SJSA1 (cell line): ENCODE measurements at places on chromosomes 2 and 18. TPM values are rescaled to one million over a fixed set of nuclear protein-coding genes. Genes with fewer than 3 reads are reported as not detected.

DNA sequence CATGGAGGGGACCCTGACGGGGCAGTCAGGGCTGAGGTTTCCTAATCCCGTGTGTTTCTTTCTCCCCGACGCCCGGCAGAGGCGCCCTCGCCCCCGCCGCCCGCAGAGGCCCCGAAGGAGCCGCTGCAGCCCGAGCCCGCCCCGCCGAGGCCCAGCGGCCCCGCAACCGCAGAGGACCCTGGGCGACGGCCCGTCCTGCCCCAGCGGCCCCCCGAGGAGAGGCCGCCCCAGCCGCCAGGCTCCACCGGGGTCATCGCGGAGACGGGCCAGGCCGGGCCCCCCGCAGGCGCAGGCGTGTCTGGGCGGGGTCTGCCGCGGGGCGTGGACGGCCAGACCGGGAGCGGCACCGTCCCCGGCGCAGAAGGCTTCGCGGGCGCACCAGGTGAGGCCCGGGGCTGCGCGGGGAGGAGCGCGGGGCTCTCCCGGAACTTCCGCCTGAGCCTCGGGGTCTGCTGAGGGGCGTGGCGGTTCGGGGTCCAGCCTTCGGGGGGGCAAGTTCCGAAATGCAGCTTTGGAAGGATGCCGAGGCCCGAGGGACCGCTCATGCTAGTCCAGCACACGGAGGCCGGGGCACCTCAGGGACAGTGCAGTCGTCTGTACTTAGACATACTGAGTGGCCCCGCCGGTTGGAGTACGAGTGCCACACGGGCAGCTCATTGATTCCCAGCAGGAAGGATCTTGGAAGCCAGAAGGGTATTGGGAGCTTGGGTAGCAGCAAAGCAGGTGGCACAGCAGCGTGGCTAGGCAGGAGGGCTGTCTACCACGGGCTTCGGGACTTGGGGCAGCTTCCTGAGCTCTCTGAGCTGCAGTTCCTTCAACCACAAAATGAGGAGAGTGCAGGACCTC lies 60.1 kb downstream of the EMILIN2 start:
- no peak for DNase-seq
- H3K36me3 ChIP-seq: peaks cover 54% of the 10 kb centered on the region
- H3K4me3 ChIP-seq: peak overlapping the region; percentile 78

Gene RIF1
- 48.1 and 52.4 TPM in 2 replicates for total RNA-seq

DNA sequence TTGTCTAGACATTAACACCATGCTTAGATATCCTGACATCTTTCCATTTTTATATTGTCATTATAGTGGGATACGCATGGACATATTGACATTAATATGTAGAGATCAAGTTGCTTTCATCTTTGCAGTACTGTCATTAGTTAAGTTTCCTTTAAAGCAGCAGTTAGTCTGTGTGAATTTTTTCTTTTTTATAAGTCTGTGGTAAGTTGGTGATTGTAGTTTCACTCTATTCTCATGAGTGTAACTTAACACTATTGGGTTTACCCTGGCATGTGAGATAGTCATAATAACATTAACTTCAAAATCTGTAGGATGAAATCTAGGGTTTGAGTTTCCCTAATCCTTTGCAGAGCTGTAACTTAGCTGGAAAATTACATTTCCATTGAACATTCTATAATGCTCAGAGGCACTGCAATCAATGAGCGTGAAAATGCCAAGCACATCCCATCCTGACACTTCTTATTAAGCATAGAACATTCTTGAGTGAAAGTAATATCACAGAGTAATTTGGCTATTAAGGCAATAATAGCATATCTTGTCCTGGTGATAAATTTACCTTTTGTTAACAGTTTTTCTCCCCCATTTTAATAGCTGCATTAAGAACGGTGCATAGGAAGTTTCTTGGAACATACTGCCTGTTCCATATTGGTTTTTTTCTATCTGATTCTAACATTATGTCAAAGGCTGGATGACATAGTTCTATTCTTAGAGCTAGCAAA lies 47.5 kb upstream of the DARS1 start:
- H3K27ac ChIP-seq: no peak overlapping the region
- no peaks in the 10 kb centered on the region for H3K4me1 ChIP-seq
- DNase-seq: no peak
- no peak overlapping the region for H3K4me3 ChIP-seq
- no peaks in the 10 kb centered on the region; the same call in 1 of the 2 replicates for H3K27me3 ChIP-seq

DNA sequence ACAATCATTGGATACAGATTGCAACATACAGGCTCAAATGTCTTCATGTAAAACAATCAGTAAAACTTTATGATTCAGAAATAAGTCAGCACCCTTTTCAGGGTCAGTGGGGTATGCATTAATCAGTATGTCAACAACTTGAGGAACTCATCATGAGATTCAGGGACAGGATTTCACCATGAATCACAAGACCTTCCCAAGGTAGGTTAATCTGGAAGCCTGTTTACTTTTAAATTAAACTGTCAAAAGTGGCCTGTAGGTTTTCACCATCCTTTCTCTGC lies 104.8 kb downstream of the SP100 start:
- H3K4me1 ChIP-seq: 0 out of 2 replicates have a peak, but pooled peaks cover 4% of the 10 kb centered on the region
- no peak overlapping the region for H3K4me3 ChIP-seq
- DNase-seq: no peak
- no peaks in the 10 kb centered on the region for H3K27me3 ChIP-seq

DNA sequence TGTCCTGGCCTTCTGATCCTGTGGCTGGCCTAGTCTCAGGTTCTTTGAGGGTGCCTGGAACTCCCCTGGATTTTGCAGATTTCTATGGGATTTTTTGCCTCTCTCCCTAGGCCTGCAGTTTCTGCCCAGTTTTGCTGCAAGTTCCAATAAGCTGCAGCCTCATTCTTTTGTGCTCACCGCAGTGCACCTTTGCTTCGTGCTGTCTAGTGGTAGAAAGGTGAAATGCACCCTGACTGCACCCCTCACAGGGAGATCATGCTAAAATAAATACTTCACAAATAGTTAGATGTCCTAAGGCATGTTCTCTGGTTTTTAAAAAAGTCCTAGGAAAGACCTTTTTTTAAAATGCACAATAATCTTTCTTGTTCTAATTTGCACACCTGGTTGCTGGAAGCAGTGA lies 72.5 kb downstream of the GNAL start:
- no peak for DNase-seq
- H3K27ac ChIP-seq: no peak overlapping the region
- no peak overlapping the region for H3K4me3 ChIP-seq
- H3K27me3 ChIP-seq: no peaks in the 10 kb centered on the region
- no peaks in the 10 kb centered on the region for H3K36me3 ChIP-seq

Gene HOXD8
- total RNA-seq: 13.0 and 16.8 TPM in 2 replicates

Gene SMYD5
- 20.7 and 24.3 TPM in 2 replicates for total RNA-seq

Gene OTX1
- total RNA-seq: 0.66 and 0.74 TPM in 2 replicates

GRCh38 chr2:27262379-27263286 lies at the start of gene SLC30A3:
TSS of gene SLC30A3 (minus strand) at chr2:27263047. CDS start at chr2:27262906, 141 bp downstream.
- no peak within 1 kb of the TSS for H3K27ac ChIP-seq
- peak within 1 kb of the TSS; percentile 29 for H3K4me3 ChIP-seq
- H3K36me3 ChIP-seq: no peaks in the 10 kb centered on the region
- peaks cover 30% of the 10 kb centered on the region for H3K4me1 ChIP-seq
- DNase-seq: no peak

DNA sequence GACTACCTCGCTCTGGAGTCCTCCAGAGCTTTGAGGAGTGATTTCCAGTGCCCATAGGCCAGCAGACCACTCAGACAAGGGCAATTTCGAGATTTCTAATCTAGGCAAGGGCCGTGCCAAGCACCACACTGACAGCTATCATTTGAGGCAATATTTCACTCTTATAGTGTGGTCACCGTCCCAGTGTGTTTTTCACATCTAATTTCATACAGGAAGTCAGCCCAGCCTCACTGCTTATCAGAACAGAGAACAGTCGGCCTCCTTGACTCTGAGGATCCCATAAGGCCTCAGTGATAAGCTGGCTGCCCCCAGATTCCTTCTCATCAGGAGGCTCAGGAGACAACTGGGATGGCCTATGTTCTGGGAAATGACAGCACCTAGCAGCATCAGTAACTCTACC lies 581 bp downstream of the CAPN14 start:
- no peak for DNase-seq
- H3K4me3 ChIP-seq: no peak overlapping the region
- no peak overlapping the region for H3K27ac ChIP-seq
- H3K36me3 ChIP-seq: no peaks in the 10 kb centered on the region
- peaks cover 18% of the 10 kb centered on the region for H3K27me3 ChIP-seq
- no peaks in the 10 kb centered on the region for H3K4me1 ChIP-seq

Gene AFF3
- total RNA-seq: 0.18 TPM in 1 of 2 replicates, not detected in the other

DNA sequence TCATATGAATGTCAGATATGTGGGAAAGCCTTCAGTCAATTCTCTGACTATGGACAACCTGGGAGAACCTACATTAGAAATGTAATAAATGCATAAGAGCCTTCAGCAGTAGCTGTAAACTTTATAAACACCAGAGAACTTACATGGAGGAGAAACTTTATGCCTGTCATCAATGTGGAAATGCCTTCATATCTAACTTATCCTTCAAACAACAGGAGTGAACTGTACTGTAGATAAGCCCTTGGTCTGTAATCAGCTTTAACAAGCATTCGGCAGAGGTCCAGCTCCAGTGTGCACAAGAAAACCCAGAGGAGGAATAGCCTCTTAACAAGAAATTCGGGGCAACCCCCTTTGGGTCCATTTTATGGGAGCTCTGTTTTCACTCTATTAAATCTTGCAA lies 14.8 kb upstream of the UXS1 start:
- no peak overlapping the region for H3K27ac ChIP-seq
- no peak for DNase-seq
- H3K4me3 ChIP-seq: no peak overlapping the region
- H3K4me1 ChIP-seq: no peaks in the 10 kb centered on the region
- H3K36me3 ChIP-seq: no peaks in the 10 kb centered on the region

DNA sequence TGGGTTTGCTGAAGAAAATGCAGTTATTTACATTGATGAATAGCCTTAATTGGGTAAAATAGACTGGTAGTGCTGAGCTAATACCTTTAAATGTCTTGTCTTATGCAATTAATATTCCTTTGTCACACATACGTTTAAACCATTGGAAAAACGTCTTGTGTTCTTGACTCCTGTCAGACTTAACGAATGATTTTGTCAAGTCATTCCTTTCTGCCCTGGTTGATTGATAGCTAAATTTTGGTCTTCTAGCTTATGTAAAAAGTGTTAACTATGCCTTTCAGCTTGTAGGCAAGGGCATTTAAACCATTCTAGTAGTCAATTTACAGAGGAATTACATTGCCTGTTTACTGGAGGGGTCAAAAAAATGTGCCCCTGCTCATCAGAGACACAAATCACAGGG lies 105.8 kb upstream of the LRRTM1 start:
- no peaks in the 10 kb centered on the region for H3K4me1 ChIP-seq
- no peak for DNase-seq
- H3K27me3 ChIP-seq: no peaks in the 10 kb centered on the region
- no peak overlapping the region for H3K27ac ChIP-seq
- no peak overlapping the region for H3K4me3 ChIP-seq
- no peaks in the 10 kb centered on the region for H3K36me3 ChIP-seq

Gene SPATS2L
- total RNA-seq: 81.9 and 149 TPM in 2 replicates

Gene CCDC142
- 5.4 and 12.4 TPM in 2 replicates for total RNA-seq

Gene LYG2
- not detected in 2 replicates for total RNA-seq

Gene SLC40A1
- 0.87 TPM in 1 of 2 replicates, not detected in the other for total RNA-seq

GRCh38 chr2:26251893-26252292 lies 7.2 kb downstream of the HADHB start:
- no peaks in the 10 kb centered on the region for H3K27me3 ChIP-seq
- H3K4me1 ChIP-seq: no peaks in the 10 kb centered on the region
- H3K27ac ChIP-seq: no peak overlapping the region
- peaks cover 5% of the 10 kb centered on the region; the same call in 1 of the 2 replicates for H3K36me3 ChIP-seq
- DNase-seq: no peak

GRCh38 chr2:147297820-147298219 lies 547.0 kb upstream of the ACVR2A start:
- no peak for DNase-seq
- H3K27ac ChIP-seq: no peak overlapping the region
- H3K4me1 ChIP-seq: no peaks in the 10 kb centered on the region

GRCh38 chr2:119441376-119442225 lies 9.9 kb downstream of the TMEM37 start:
- no peaks in the 10 kb centered on the region; the same call in 1 of the 2 replicates for H3K27me3 ChIP-seq
- H3K4me3 ChIP-seq: no peak overlapping the region
- H3K4me1 ChIP-seq: no peaks in the 10 kb centered on the region
- H3K36me3 ChIP-seq: no peaks in the 10 kb centered on the region
- no peak overlapping the region for H3K27ac ChIP-seq
- DNase-seq: no peak

Gene MARCHF7
- total RNA-seq: 129 and 225 TPM in 2 replicates
